MCF 10A (cell line): ENCODE measurements at places on chromosomes 7 and 10.

- peaks cover 7% of the 10 kb centered on the region for H3K4me1 ChIP-seq
- H3K27ac ChIP-seq, result no peak overlapping the region
- no peak for DNase-seq
- no peak overlapping the region for H3K4me3 ChIP-seq
- no peaks in the 10 kb centered on the region for H3K27me3 ChIP-seq
- H3K36me3 ChIP-seq, result peaks cover 23% of the 10 kb centered on the region
Measured at GRCh38 chr10:102859911-102860310, 5.9 kb downstream of the BORCS7 start.

DNA sequence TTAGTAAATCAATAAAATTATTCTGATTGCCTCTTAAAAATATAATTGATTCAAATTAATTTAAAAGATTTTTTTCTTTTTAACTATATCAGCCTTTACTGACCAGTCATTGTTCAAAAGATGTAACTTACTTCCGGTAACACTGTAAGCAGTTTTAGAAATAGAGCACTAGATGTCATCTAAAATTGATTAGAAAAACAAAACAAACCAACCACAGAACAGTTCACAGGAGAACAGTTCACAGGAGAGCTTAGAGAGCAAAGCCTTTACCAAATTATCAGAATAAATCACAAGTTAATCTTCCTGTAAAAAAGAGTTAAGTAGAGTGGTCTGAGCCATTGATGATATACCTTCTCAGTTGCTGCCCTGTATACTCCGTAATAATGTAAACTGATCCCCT, 133.3 kb upstream of the DGKB start:
- peaks cover 97% of the 10 kb centered on the region for H3K27me3 ChIP-seq
- no peak overlapping the region for H3K27ac ChIP-seq
- H3K4me1 ChIP-seq, result no peaks in the 10 kb centered on the region
- H3K4me3 ChIP-seq, result no peak overlapping the region
- no peak for DNase-seq

DNA sequence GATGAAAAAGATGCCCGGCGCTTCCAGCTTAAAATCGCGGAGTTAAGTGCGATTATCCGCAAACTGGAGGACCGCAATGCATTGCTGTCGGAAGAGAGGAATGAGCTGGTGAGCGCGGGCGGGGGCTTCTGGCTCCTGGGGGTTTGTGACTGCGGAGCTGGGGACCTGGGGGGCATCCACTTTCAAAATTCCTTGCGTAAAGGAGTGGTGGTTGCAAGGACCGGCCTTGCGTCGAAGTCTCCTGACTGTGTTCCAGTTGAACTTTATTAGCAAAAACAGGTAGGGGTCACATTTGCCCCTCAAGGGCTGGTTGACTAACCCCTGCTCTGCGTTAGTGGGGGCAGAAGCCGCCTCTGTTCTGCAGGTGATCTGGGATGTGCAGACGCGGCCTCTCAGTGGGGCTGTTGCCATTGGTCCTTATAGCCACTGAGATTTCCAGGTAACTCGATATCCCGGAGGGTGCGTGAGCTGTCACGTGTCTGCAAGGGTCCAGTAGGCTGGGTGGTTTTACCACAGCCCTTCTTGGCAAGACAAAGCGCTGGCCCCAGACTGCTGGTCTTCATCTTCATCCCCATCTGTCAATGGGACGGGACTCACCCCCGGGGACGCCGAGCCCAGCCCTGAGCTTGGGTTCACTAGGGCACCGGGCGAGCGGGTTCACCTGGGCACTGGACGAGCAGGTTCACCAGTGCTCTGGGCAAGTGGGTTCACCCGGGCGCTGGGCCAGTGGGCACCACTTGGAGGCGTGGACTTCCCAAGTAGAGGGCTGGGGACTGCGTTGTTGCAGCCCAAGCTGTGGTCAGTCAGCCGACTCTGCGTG, 51.5 kb upstream of the DPYSL4 start:
- no peaks in the 10 kb centered on the region for H3K27me3 ChIP-seq
- peaks cover 2% of the 10 kb centered on the region for H3K36me3 ChIP-seq
- no peak overlapping the region for H3K27ac ChIP-seq
- peaks cover 5% of the 10 kb centered on the region for H3K4me1 ChIP-seq
- DNase-seq, result no peak

- H3K36me3 ChIP-seq, result no peaks in the 10 kb centered on the region
- no peaks in the 10 kb centered on the region for H3K27me3 ChIP-seq
- no peak overlapping the region for H3K27ac ChIP-seq
- no peak overlapping the region for H3K4me3 ChIP-seq
- peaks cover 8% of the 10 kb centered on the region for H3K4me1 ChIP-seq
Measured at GRCh38 chr10:69742928-69743602, 58.6 kb upstream of the COL13A1 start.

DNA sequence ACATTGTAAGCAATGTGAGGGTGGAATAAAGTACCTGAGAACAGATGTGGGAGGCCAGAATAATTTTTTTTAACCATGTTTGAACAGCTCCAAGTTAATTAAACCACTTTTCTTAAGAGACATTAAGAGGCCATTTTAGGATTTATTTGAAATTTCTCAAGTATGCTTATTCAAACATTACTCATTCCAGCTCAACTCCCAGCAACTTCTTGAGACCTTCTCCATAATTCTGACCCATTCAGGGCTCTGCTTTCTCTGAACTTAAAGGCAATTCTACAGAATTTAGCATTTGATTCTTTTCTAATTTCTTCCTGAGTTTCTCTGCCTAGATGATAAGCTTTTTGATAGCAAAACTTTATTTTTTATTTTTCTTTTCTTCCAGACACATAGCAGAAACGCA, 314.5 kb downstream of the CAMK1D start:
- no peak overlapping the region for H3K4me3 ChIP-seq
- no peak for DNase-seq
- no peaks in the 10 kb centered on the region for H3K36me3 ChIP-seq
- no peaks in the 10 kb centered on the region for H3K27me3 ChIP-seq
- no peak overlapping the region for H3K27ac ChIP-seq

DNA sequence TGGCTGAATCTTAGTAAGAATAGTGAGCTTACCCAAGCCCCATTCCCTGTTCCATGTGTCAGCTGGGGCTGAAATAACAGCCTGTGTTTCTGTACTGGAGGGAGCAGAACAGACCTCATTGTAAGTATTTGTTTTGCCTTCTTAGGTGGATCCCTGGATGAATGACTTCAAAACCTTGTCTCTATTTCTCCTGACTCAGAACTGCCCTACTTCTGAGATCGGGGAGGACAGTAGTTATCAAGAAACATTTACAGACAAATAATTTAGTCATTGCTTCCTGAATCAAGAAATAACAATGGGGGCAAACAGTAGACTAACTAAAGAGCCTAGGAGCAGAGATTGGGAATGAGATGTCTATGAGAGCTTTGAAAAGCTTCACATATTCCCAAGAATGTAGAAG, 58.8 kb downstream of the TPST1 start:
- peaks cover 7% of the 10 kb centered on the region for H3K36me3 ChIP-seq
- H3K4me1 ChIP-seq, result peaks cover 21% of the 10 kb centered on the region
- H3K4me3 ChIP-seq, result no peak overlapping the region
- no peak overlapping the region for H3K27ac ChIP-seq

- H3K36me3 ChIP-seq, result no peaks in the 10 kb centered on the region
- no peak overlapping the region for H3K27ac ChIP-seq
- no peaks in the 10 kb centered on the region for H3K4me1 ChIP-seq
- no peak overlapping the region for H3K4me3 ChIP-seq
Measured at GRCh38 chr7:15692501-15693020, 6.1 kb upstream of the MEOX2 start.

DNA sequence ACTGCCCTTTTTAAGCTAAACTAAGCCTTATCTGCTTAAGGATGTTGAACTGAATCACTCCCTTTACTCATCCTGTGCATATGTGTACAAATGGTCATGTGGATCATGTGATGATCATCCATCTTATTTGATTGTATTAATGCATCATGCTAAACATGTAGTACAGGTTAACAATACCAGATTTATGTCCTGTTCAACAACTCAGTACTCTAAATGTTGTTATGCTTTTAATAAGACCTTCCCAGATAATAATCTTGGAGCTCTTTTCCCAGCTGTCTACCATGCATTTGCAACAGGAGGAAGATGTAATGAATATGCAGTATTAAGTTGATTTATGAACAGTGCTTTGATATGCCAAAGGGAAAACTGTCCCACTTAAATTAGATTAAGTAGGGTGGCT, 318.0 kb downstream of the BICC1 start:
- DNase-seq, result no peak
- H3K4me1 ChIP-seq, result no peaks in the 10 kb centered on the region
- no peaks in the 10 kb centered on the region for H3K27me3 ChIP-seq
- H3K27ac ChIP-seq, result no peak overlapping the region

DNA sequence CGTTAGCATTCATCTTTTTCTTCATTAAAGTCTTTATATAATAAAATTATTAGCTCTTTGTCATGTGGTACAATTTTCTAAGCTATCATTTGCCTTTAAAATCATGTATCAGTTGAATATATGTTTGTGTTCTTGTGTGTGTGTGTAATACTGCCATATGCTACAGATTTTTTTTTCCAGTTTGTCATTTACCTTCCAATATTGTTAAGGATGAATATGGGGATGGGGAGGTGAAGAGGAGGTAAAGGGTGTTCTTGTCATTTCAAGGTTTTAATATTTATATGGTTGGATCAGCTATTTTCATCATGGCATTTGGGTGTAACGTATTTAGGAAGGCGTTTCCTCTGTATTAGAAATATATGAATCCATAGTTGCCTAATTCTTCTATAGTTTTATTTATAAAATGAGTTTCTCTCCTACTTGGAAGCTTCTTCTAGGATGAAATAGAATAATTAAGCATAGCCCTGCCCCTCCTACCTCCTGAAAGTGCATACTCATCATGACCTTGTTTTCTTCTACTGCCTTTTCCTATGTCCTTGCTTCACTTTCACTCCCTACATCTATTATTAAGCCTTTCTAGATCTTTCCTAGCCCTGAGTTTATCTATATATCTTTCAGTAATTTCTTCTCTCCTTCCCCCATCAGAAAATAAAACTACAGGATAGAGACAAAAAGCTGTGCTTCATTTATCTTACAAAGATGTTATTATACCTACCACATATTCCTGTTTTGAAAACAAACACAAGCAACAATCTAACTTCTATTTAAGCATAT, 25.1 kb downstream of the RAB18 start:
- H3K27ac ChIP-seq, result peak overlapping the region; percentile 32
- H3K4me1 ChIP-seq, result peaks cover 34% of the 10 kb centered on the region
- no peak overlapping the region for H3K4me3 ChIP-seq
- DNase-seq, result no peak
- H3K27me3 ChIP-seq, result no peaks in the 10 kb centered on the region
- H3K36me3 ChIP-seq, result peaks cover 23% of the 10 kb centered on the region

GRCh38 chr7:79512261-79512660, 58.8 kb upstream of the MAGI2 start:
- H3K27me3 ChIP-seq, result peaks cover 48% of the 10 kb centered on the region
- no peak for DNase-seq
- H3K36me3 ChIP-seq, result no peaks in the 10 kb centered on the region
- H3K27ac ChIP-seq, result no peak overlapping the region
- no peaks in the 10 kb centered on the region for H3K4me1 ChIP-seq

DNA sequence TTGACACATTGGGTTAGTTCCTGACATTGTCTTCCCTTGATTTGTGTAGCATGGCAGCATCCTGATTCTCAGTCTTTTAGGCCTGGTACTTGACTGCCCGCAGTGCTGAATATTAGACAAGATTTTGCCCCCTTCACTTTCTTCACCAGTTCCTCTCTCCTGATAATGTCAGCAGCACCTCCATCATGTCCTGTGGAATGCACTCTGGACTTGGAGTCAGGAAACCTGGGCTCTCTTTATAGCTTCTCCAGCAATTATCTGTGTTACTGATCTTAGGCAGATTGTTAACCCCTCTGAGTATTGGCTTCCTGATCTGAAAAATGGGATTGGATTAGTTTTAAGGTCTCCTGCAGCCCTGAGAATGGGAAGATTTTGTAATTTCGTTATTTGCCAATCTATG, 19.0 kb downstream of the HBP1 start:
- H3K36me3 ChIP-seq, result peaks cover 92% of the 10 kb centered on the region
- no peak for DNase-seq
- no peak overlapping the region for H3K4me3 ChIP-seq
- H3K27me3 ChIP-seq, result no peaks in the 10 kb centered on the region

GRCh38 chr7:111975346-111975745, 230.9 kb downstream of the DOCK4 start:
- no peaks in the 10 kb centered on the region for H3K27me3 ChIP-seq
- no peak overlapping the region for H3K27ac ChIP-seq
- H3K4me1 ChIP-seq, result no peaks in the 10 kb centered on the region
- DNase-seq, result no peak
- H3K4me3 ChIP-seq, result no peak overlapping the region

DNA sequence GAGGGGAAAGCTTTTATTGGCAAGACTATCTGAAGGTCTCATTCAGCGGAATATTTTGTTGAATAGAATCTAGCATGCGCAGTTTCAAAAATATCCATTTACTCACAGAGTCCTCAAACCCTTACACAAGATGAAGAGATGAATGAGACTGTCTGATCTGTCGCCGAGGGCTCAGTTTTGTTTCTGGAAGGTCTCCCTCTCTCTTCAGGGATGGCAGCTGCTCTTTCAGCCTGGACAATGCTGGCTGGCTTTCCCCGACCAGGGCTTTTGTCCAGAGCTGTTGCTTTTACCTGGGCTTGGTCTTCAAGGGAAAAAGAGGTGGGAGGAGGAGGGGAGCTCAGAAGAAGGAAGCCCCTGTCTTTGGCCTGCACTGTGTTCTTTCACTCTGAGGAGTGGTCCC, 81.9 kb upstream of the BTBD16 start:
- no peaks in the 10 kb centered on the region for H3K4me1 ChIP-seq
- H3K4me3 ChIP-seq, result no peak overlapping the region
- peaks cover 68% of the 10 kb centered on the region for H3K36me3 ChIP-seq

DNA sequence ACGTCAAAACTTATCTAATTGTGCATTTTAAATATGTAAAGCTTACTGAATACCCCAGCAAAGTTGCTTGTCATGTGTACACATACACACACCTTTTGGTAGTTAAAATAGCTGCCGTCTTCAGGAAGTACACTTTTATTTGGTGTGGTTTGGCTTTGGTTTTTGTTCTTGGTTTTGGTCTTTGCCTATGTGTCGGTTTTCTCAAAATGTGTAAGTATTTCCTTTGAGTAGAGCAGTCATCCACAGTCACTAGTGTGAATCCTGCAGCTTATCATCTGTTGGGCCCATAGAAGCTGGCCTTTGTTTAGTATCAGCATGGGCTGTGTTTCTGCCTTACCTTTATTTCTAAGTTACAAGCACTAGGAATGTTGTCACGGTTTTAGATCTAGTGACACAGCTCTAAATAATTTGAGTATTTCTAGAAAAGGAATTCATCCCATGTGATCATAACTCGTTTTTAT, 35.3 kb downstream of the NET1 start:
- DNase-seq, result no peak
- no peaks in the 10 kb centered on the region for H3K27me3 ChIP-seq
- H3K36me3 ChIP-seq, result peaks cover 19% of the 10 kb centered on the region
- peak overlapping the region; percentile 89 for H3K27ac ChIP-seq

DNA sequence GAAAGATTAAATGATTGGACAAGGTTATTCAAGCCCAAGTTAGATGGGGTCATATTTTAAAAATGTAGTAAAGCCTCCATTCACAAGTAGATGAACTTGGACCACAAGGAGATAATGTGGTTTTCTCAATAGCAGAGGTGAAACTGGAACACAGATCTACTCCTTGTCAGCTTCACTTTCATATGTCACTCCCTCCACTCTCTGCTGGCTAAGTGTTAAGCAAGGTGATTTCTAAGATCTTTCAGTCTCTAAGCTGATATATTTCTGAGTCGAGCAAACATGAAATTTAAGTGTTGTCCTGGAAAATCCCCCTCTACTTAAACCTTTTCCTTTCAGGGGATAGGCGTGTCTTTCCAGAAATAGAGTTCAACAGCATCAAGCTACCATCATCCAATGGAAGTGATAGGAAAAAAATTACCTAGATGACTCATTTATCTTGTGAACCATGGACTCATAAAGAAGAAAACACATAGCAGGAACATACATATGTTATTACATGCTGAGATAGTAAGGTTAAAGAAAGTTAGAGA, 275.0 kb downstream of the PTEN start:
- no peaks in the 10 kb centered on the region for H3K27me3 ChIP-seq
- no peak for DNase-seq
- peaks cover 6% of the 10 kb centered on the region for H3K4me1 ChIP-seq
- no peaks in the 10 kb centered on the region for H3K36me3 ChIP-seq
- H3K4me3 ChIP-seq, result no peak overlapping the region
- no peak overlapping the region for H3K27ac ChIP-seq
